ENCODE measurements at places on chromosomes 11 and 22.

GRCh38 chr11:115503886-115504275 lies 334 bp downstream of the CADM1 start:
- no peak for DNase-seq

DNA sequence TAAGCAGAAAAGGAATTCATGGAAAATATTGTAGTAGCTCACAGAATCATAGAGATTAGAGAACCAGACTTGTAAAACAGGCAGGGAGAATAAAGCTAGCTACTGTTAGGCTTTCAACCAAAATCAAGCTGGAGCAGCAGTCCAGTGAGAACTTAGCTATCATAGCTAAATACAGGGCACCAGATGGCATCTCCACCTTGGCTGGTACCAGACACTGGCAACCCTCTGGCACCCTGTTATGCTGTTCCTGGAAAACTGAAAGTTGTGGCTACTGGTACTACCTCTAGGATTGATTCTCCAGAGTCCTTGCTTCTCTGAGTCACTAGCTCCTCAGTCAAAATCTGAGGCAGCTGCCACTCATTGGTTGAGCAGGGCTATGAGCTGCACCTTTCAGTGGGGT lies 6.0 kb upstream of the DRD2 start:
- no peak for DNase-seq

DNA sequence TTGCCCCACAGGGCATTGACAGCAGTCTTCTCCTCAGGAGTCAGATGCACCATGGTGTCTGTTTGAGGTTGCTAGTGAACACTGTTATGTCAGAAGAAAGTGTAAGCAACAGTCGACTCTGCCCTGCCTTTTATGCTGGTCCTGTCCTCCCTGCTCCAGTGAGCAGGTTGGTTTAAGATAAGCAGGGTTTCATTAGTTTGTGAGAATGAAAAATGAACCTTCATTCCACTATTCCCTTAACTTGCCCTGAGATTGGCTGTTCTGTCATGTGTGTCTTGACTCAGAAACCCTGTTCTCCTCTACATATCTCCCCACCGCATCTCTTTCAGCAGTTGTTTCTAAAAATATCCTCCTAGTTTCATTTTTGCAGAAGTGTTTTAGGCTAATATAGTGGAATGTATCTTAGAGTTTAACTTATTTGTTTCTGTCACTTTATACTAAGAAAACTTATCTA lies at the start of gene HBD:
TSS of gene HBD (minus strand) at position 103 of the 454 bp plus-strand sequence. CDS start at position 53, 50 bp downstream.
- DNase-seq = no peak

GRCh38 chr22:41891407-41891806 lies 23.5 kb downstream of the SHISA8 start:
- DNase-seq = no peak

DNA sequence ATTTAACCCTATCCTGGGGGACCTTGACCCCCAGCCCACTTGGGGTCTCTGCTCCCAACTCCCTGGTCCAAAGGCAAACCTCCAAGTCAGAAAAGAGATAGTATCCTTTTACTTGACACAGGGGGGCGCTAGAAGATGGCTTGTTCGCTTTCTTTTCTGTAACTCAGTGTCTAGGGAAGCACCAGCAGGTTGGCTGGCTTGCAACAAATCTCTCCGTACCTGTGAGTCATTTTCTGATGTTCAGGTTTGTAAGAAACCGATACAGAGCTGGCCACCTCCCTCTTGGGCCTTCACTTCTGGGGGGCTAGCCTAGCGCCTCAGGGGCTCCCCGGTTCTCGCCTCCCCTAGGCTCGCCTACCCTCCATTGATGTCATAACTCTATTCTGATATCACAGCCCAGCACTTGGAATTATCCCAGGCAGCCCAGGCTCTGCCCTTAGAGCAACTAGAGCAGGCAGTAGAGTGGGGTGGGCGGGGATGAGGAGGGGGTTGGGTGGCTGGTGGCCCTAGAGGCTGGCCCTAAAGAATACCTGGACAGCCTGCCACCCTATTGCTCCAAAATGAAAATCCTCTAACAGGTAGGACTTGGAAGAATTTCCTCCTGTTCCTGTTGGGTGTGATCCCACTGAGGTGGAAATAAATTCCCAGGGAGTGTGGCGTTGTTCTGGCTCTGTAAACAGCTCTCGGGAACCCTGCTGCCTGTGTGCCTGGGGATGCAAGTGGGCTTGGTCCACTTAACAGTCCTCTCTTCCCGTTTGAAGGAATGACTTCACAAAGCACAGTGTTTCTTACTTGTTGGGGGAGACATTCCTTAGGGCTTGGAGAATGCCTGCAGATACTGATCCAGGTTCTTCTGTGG lies 69.4 kb downstream of the OSBP2 start:
- DNase-seq = no peak

DNA sequence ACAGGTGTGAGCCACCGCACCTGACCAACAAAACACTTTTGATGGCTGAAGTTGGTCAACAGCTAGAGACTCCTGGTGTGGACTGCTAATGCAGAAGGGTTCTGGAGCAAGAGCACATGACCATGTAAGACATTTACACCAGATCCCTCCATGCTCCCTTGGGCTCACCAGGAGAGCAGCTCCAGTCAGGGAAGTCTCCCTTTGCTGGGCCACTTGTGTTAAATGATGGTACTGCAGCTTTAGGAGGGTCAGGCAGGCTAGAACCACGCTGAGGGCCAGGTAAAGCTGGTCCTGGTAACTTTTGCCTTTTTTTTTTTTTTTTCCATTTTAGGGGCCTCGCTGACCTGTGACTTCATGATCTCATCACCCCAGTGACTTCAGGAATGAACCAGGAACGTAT lies 146.4 kb downstream of the FBXO7 start:
- DNase-seq = no peak

GRCh38 chr11:80034801-80035200 lies 594.0 kb upstream of the TENM4 start:
- DNase-seq = no peak

GRCh38 chr22:19483481-19484244 lies 3.9 kb downstream of the CDC45 start:
- peak; percentile 23 for DNase-seq

GRCh38 chr11:81655351-81655750 lies 1078.3 kb downstream of the FAM181B start:
- DNase-seq = no peak

- no peak for DNase-seq
Observed at GRCh38 chr11:112216561-112217105, 9.6 kb upstream of the PTS start.

DNA sequence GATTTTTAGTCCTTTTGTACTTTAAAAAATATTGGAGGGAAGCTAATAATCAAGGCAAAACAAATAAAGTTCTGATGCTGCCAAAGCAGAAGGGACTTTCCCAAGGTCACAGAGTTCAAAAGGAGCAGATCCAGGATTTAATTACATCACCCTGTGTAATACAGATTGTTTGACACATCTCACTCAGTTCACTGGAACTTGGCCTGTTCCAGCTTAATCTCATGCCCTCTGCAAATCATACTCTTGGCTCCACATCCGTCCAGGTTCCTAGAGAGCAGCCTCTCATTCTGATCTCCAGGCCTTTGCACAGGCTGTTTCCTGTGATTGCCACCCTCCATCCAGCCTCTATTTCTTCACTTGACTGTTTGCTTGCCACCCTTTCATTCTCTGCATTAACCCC lies 151.7 kb downstream of the SPON1 start:
- no peak for DNase-seq

DNA sequence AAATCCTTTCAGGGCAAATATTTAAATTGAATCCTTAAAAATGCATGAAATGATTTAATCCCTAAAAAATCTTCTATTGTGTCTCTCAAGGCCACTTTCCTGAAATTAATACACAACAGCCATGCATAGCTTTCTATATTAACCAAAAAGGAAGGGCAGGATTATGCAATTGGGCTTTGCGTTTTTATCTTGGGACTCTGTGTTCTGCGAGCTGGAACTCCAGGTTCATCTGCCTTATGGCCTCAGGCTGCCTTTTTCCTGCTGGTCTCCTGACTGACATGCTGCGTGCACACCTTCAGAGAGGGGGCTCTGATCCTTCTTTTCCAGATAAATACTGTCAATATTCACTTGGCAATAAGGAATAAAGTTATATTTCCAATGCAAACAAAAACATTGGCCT lies 141.7 kb upstream of the GRIA4 start:
- no peak for DNase-seq

DNA sequence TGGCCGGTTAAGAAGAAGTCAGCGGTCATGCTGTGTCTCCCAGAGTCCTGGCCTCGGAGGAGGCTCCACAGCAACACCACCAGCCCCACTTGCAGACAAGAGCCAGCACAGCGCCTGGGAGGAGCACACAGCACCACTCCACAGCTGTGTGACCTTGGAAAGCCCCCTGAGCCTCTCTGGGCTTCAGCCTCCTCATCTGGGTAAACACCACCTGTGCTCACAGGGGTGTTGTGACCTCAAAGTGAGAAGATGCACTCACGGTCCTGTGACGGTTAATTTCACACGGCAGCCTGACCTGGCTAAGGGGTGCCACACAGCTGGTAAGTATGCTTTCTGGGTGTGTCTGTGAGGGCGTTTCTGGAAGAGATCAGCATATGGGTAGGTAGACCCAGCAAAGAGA lies 54.7 kb downstream of the PHF21B start:
- DNase-seq = no peak

DNA sequence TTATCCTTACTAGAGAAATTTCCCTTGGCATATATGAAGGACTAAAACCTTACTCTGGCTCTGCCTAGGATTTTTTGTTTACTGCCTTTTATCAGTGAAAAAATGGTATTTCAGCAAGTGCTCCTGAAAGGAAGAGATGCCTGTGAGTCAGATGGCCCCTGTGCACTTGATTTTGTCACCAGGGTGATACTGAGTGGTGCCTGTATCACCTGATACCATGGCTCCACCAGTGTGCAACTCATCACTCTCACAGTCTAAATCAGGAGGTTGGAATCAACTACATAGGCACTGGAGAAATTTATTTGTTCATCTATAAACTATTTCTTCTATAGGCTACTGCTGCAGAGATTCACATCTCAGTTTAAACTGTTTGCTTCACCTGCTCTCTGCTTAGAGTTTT lies 43.2 kb downstream of the F2 start:
- DNase-seq = no peak

DNA sequence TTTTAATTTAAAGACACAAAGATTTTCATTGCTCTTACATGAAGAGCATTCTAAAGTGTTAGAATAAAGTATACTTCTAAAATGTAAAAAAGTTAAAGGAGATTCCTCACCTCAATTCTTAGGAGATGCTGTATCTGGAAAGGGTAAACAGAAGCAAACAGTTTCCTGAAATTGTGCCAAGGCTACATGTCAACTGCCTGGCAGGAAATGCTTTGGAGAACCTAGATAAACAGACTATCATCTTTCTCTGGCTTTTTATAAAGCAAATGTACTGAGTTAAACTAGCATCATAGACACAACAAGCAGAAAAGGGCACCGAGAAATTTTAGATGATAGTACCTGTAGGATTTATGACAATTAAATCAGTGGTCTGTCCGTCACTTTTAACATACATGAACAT lies 24.7 kb upstream of the AKIP1 start:
- no peak for DNase-seq

DNA sequence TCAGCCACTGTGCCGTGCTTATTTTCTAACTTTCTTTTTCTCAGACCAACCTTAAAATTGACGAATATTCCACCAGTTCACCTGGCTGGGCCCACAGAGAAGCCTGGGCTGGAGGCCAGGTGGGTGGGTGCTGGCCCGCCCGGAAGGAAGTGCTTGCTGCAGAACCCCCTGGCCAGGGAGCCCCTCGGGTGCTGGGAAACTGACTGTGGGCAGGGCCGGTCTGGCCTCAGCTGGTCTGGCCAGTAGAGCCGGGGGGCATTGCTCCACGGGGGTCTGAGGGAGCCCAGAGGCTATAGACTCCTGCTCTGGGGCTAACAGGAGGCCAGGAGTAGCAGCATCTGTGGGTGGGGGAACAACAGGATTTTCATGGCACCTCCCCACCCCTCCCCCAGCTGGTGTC lies 6.8 kb upstream of the CHID1 start:
- no peak for DNase-seq

All from tibial artery (tissue), 4 donors.